Ovary (tissue), 10 donors: ENCODE measurements at places on chromosomes 4 and X. TPM values are rescaled to one million over a fixed set of nuclear protein-coding genes. Genes with fewer than 3 reads are reported as not detected.

GRCh38 chr4:38130884-38131283 lies 170.7 kb downstream of the PTTG2 start:
- no peak for DNase-seq

GRCh38 chrX:133813971-133814370 lies 171.4 kb downstream of the GPC3 start:
- DNase-seq, result no peak

- DNase-seq, result no peak
Measured at GRCh38 chr4:2810388-2810787, 17.5 kb downstream of the SH3BP2 start.

- DNase-seq, result no peak
Measured at GRCh38 chrX:155001873-155002272, 20.6 kb downstream of the F8 start.

GRCh38 chr4:103853627-103854026 lies 133.8 kb upstream of the TACR3 start:
- DNase-seq, result no peak

UGT2A2 gene
- not detected for total RNA-seq

IL2 gene
- total RNA-seq, result not detected

F11 gene
- not detected for total RNA-seq

DOK7 gene
- total RNA-seq, result not detected

DNA sequence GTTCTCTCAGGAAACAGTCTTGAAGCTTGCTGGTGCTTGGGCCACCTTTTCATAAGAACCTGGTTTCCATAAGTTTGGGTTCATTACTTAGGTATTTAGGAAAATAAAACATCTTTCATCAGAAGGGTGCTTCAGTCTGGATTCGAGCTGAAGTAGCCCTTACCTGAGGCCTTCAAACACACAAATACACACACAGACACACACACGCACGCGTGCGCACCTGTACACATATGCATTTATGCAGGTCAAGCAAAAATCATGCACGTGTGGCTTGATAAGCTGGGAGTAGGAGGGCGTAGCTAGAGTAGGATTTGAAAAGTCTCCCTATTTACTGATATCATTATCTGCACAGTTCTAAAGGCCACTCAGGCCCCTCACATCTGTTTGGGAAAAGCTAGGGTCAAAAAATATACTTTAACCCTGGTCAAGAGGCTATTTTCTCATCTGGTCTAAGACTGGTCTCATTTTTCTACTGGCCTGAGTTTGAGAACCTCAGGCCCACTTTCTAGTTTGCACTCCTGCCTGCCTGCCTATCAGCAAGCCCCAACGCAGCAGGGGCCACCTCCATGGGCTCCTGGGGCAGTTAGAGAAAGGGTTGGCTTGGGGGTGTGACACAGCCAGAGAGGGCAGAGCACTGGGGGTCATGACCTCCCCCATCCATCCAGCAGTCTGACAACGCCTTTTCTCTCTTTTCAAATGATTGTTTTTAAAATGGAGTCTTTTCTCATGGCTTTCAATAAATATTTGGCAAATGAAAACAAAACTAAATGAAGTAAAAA lies 64.3 kb downstream of the RASL11B start:
- DNase-seq, result no peak

GRCh38 chr4:173449380-173449717 lies 50.4 kb upstream of the SCRG1 start:
- no peak for DNase-seq

GRCh38 chrX:30967516-30967915 lies 78.5 kb upstream of the TAB3 start:
- no peak for DNase-seq

DNA sequence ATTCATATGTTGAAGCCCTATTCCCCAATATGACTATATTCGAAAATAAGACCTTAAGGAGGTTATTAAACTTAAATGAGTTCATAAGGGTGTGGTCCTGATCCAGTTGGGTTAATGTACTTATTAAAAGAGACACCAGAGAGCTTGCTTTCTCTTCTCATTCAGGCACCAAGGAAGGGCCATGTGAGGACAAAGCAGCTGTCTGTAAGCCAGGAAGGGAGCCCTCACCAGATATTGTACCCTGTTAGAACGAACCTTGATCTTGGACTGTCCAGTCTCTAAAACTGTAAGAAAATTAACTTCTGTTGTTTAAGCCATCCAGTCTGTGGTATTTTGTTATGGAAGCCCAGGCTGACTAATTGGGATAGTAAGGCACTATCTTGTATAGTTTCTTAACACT lies 9.1 kb upstream of the YTHDC1 start:
- no peak for DNase-seq

- DNase-seq, result no peak
Measured at GRCh38 chr4:184357772-184358171, 116.6 kb downstream of the IRF2 start.

ARSD gene
- 19.7 TPM for total RNA-seq

- DNase-seq, result no peak
Measured at GRCh38 chrX:13590914-13591313, 21.5 kb downstream of the EGFL6 start.

TGIF2LX gene
- total RNA-seq, result not detected
